Activated CD4-positive, alpha-beta T cell treated with anti-CD3 and anti-CD28 coated beads, Interleukin-2, amount 10 ng/mL, durations not matched to agents 7 days and 5 days (primary cell): ENCODE measurements at places on chromosomes 12 and 14.

DNA sequence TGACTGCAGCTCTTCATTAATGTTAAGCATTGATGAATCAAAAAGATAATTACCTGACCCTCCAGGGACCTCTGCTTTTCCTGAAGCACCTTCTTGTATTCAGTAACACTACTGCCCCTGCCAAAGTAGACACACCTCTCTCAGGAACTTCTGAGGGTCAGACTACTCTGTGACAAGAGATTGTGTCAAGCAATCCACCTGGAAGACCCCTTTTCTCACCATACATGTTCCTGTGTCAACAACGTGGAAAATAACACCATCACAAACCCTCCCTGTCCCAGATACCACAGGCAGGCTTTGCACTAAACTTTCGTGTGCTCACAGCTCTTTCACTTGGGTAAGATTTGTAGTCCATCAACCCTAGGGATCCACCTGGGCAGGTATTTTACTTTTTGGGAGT lies 13.2 kb downstream of the KRT76 start:
- DNase-seq = no peak

DNA sequence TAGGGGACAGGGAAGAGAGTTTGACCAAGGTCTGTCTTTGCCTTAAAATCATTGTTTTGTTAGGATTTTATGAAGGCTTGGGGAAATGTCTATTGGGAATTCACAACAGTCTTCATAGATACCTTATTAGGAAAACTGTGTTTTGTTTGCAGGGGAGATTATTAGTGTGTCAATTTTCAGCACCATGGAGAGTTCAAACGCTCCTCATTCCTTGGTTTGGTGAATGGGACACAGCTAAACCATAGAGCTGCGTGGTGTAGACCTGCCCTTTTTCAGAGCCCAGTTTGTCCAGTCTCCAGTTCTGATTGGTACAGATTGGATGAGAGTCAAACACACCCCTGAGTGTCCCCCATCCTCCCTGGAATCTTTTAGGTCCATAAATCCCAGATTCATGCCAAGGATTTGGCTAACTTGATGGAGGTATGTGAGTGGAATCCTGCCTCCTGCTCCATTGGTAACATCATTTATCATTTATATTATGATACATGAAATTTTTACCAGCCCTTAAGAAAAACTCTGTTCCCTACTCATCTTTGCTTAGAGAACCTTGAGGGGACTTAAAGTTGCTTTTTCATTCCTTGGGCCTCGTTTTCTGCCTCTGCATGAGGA lies 12.0 kb downstream of the NGDN start:
- DNase-seq = no peak

DNA sequence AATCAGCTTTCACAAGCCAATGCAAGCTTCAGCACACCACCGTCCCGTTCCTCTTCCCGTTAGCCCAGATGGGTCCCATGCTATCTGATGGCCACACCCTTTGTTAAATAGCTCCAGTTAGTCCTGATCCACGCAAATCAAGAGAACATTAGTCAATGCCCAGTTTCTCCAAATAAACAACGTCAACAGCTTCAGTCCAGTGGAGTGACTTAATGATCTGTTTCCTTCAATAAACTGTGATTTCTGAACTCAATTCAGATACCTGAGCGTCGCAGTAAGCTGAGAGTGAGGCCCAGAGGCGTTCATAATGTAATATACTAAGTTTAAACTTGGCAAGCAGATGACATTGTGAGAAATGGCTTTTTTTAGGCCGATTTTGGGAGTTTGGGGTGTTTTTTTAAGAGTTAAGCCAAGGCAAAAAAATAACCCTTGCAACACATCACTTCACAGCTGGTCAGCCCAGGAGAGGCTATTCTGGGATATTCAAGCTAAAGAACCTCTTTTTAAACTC lies 112.3 kb downstream of the ZFP36L1 start:
- no peak for DNase-seq

GRCh38 chr12:105100998-105101397 lies 6.5 kb upstream of the WASHC4 start:
- DNase-seq = no peak

DNA sequence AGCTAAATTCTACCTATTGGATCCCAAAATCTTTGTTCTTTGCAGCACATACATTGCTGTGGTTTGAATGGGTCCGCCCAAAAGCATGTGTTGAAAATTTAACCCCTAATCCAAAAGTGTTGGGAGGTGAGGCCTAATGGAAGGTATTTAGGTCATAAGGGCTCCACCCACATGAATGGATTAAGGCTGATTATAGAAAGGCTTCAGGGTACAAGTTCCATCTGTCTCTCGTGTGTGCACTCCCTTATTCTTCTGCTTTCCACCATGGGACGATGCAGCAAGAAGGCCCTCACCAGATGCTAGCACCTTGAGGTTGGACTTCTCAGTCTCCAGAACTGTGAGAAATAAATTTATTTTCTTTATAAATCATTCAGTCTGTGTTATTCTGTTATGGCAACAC lies 190.9 kb downstream of the SOX5 start:
- DNase-seq = no peak

DNA sequence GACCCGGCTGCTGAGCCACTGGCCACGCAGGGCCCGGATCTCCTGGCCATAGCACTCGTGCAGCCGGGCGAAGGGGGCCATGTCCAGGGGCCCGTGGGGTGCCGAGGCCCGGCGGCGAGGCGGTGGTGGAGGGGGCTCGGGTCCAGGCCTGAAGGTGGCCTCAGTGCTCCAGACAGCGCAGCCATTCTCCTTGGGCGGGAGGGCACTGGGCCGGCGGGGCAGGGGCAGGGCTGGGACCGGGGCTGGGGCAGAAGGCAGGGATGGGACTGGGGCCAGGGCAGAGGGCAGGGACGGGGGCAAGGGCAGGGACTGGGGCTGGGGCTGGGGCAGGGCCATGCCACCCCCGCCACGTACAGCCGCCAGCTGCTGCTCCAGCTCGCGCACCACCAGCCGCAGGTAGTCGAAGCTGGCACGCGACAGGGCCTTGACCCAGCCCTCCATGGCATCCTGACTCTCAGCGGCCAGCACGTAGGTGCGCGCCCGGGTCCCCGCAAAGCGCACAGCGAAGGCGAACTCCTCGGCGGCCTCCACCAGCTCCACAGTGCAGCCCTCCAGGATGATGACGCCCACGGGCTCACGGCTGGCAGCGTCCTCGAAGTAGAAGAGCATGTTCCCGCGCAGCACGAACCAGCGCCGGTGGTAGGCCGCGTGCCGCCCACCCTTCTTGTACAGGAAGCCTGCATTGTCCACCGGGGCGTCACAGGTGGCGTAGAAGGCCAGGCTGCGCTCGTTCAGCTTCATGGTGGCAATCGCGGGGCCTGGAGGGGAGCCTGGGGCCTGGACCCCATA lies 6.0 kb downstream of the PHETA1 start:
- no peak for DNase-seq

GRCh38 chr14:93821051-93821450 lies 32.8 kb upstream of the PRIMA1 start:
- DNase-seq = no peak

DNA sequence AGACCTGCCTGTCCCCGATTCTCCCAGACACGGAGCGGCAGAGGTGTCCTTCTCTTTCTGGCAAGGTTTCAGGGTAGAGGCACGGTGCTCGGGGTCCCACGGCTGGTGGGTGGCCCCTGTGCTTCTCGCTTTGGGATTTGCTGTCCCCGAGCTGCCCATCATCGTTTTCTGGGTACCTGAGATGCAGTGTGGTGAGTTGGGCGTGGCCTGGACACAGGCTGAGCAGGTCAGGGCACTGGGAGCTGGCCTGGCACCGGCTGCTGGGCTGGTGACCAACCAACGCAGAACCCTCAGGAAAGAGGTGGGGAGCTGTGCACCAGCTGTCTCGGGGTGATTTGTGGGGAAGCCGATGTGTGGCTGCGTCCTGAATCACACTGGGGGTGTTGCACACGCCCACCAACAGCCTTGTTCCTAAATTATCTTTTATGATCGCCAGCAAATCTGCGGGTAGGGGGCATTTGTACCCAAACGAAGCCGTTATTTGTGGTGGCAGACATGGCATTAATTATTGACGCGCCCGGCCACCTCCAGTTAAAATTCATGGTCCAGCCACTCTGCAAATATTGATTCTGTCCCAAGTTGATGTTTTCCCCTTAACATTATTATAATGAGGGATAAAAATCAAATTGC lies 61.0 kb downstream of the KIF26A start:
- DNase-seq = no peak

DNA sequence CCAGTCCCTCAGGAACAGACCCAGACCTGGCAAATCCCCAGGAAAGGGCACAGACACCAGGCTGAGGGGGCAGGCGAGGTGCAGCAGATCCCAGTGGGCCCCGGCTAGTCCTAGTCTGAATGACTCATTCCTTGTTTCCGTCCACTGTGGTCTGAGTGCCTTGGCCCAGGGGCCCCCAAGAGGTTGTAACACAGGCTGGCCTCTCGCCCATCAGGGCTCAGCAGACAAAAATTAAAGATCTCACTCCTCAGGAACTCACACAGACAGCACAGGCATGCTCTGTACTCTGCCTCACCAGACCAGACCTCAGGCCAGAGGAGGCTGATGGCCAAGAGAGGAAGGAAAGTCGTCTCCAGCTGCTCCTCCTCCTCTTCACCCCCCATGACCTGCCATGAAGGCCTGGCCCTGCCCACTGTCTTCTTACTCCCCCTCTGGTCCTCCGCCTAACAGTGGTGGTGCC lies 7.7 kb upstream of the LTBP2 start:
- DNase-seq = no peak

DNA sequence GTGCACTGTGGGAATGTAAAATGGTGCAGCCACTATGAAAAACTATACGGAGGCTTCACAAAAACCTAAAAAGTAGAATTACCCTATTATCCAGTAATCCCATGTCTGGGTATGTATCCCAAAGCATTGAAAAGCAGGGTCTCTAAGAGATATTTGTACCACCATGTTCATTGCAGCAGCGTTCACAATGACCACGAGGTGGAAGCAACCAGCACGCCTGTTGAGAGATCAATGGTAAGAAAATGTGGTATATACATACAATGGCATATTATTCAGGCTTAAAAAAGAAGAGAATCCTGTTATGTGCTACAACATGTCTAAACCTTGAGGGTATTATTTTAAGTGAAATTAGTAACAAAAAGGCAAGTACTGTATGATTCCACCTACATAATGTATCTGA lies 910 bp upstream of the NOPCHAP1 start:
- DNase-seq = no peak
